Stimulated activated CD8-positive, alpha-beta memory T cell treated with anti-CD3 and anti-CD28 coated beads, Interleukin-12 subunit alpha, Interleukin-12 subunit beta, amount 100 ng/mL, for 4 hours (primary cell): ENCODE measurements at places on chromosomes 5 and 9.

DNA sequence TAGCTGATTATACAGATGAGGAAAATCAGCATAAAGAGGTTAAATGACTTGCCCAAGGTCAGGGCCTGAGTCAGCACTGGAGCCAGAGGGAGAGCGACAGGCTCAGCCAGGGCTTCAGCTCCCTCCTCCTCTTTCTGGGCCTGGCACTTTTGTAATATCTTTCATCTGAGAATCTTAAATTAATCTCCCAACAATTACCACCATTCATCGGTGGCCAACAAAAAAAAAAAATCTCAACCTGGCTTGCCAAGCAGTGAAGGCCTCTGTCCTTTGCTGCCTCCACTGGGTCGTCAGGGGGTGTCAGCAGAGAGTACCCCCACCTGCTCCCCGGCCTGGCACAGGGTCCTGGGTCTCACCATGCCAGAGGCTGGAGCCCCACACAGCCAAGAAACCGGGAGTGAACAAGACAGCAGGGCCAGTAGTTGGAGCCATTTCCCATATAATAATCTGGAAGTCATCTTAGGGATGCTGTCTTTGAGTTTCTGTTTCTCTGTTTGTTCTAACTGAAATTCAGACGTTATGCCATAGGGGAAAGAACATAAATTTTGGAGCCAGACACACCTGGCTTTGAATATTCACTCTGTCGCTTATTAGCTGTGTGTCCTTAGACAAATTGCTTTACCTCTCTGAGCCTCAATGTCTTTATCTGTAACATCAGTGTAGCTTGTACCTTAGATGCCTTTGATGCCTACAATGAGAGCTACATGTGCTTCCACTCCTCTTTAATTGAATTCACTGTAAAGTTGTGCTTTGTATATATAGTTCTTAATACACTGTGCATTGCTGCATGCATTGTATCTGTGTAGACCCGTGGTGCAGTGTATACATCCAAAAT is 299.9 kb upstream of the MSX2 start:
- DNase-seq = no peak

DNA sequence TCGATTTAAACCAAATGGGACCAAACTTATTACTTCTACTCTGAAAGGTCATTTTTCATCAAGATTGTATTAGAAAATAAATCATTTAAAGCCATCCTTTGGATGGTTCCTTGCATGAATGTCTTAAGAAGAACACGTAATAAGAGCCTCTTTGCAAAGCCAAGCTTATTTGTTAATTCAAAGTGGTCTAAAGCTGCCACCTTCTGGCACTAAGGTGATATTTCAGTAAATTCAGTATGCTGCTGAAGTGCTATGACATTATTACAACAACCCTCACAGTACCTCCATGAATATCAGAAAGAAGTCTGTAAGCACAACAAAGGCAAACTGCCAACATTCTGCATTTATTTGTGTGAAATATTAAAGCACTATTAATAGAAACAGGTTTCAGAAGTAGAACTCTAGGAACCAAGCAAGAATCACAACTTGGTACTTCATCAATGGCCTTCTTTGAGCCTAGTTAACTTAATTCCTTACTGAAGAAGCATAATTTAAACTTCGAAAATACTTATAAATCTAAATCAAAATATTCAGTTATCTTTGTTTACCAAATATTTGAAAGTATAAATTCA is 53.1 kb upstream of the TYRP1 start:
- no peak for DNase-seq

DNA sequence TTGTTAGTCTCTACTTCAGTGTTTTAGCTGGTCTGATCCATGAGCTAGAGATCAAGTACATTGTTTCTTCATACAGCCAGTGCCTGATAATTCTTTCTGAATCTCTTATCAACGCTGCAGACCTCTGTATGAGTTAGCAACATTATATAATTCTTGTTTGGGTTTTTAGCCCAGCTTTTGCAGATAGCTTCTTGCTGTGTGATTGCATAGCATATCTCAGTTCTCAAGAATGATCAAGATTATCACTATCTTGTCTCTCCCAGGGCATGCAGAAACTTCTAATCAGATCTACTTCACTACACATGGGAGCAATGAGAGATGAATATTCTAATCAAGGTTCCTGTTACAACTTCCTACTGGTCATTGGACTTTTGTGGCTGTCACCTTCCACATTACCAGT is 158.3 kb downstream of the FAM174A start:
- no peak for DNase-seq

GRCh38 chr9:134847752-134848432 is 32.7 kb upstream of the FCN2 start:
- no peak for DNase-seq

DNA sequence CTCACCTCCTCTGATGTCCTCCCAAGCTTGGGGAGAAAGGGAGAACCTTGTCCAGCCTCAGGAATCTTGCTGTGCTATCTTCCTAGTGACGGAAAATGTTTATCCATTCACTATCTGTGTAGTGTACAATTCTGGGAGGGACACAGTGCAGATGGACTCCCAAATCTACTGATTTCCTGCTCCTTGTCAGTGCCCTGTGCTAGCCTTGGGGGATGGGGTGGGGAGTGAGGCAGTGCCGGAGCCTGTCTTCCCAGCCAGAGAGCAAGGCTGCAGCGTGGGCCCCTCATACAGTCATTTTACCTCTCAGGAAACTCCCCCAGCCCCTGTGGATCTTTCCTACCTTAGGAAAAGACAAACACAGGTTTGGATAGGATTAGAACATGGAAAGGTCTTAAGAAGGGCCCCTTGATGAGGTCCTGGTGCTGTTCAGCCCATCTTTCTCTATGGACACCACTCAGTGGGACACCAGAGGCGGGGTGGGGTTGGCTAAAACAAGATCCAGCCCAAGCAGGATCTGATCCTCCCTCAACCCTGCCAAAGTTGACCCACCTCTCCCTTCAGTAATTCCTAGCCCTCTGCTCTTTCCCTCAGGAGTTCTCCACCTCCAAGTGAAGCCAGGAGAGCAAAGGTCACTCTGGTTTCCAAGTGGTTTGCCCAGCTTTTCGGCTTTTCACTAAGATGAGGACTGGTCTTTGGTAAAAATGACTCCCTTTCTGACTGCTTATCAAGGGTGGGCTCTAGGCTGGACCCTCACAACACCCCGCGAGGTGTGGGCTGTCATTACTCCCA is 3.4 kb downstream of the DOLK start:
- DNase-seq = no peak

GRCh38 chr5:149162401-149163084 is 21.2 kb downstream of the ABLIM3 start:
- DNase-seq = no peak

- no peak for DNase-seq
Measured at GRCh38 chr5:131550606-131551005, 84.4 kb downstream of the RAPGEF6 start.

- DNase-seq = no peak
Measured at GRCh38 chr5:83654427-83654994, 66.1 kb downstream of the HAPLN1 start.

DNA sequence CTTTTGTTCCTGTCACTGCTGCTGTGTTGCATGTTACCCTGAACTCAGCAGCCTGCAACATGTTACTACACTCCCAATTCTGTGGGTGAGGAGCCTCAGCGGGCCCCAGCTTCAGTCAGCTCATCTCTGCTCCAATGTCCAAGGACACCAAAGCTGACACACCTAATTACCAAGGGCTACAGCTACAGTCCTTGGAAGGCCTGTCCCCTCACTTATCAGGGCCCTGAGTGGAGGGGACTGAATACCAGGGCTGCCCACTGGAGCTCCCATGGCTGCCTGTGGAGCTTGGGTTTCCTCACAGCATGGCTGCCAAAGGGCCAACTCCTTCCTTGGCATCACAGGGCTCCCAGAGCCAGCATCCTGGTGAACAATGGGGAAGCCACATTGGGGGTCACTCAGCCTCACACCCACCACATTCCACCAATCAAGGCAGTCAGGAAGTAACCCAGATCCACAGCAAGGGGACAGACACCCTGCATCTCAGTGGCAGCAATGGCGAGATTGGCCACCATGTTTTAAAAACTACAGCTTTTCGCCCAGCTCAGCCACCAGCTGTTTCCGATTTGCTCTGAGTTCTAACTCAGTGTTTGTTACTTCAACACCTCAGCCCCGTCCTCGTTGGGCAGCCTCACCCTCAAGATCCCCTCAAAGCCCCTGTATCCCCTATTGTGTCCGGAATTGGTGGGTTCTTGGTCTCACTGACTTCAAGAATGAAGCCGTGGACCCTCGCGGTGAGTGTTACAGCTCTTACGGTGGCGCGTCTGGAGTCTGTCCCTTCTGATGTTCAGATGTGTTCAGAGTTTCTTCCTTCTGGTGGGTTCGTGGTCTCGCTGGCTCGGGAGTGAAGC is 18.9 kb downstream of the SEMA4D start:
- no peak for DNase-seq
